ENCODE measurements at places on chromosomes 5 and 9.

DNA sequence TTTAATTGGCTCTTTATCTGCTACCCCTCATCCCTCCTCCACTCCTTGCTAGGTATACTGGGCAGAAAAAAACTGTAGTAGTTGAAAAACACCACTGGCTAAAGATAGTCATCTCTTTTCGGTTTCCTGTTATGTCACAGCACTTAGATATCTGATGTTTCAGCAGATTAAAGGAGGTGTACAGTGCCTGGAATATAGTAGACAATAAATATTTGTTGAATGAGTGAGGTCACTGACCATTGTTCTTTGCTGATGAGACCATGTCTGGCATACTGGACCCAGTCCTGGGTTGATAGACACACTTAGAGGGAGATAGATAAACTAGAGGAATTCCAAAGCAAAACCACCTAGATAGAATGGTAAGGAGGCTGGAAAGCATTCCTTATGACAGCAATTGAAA lies 3.2 kb downstream of the GRPEL2 start:
- no peak for DNase-seq

DNA sequence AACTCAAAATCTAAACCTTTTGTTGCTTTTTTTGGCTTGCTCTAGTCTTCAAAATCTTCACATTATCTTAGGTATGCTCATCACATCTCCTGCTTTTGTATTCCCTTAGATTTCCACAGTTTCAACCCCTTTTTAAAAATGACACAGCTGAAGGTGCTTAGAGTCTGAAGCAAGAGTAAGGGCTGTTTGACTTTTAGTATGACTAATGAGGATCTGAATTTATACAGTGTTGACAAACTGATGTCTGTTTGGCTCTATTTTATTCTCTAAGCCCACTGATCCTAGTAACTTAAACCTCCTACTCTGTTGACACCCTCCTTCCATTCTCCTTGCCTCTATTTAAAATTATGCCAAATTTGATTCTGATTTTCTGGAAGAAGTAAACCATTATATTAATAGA lies 200.1 kb downstream of the MCTP1 start:
- DNase-seq = no peak

DNA sequence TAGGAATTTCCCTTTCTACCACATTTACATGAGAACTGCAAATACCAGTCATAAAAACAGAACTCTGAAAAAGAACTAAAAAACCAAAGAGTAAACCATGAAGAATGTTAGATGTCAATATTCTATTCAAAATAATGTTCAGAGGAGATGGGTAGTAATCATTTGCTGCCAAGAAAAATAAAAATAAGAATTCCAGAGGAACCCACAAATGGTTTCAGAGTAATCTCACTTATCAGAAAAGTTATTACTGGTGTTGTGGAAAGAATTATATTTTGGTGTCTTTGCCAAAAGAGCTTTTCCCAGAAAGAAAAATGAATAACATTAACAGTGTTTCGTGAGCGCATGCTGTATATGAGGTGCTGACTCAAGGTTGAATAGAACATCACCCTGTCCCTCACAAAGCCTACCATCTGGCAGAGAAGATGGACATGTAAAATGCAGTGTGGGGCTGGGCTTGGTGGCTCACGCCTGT lies 35.6 kb downstream of the GPR21 start:
- no peak for DNase-seq

DNA sequence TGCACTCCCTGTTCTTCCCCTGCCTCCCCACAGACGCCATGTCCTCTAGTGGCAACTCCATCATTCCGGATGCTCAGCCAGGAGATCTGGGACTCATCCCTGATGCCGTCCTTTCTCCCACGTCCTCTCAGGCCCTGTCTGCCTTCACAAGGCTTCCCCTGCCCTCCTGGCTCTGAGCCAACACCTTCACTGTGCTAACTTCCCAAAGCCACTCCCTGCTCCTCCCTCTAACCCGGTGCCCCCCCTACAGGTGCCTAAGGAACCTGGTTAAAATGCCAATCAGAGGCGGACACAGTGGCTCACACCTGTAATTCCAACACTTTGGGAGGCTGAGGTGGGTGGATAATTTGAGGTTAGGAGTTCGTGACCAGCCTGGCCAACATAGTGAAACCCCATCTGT lies 67.6 kb downstream of the LMX1B start:
- no peak for DNase-seq

DNA sequence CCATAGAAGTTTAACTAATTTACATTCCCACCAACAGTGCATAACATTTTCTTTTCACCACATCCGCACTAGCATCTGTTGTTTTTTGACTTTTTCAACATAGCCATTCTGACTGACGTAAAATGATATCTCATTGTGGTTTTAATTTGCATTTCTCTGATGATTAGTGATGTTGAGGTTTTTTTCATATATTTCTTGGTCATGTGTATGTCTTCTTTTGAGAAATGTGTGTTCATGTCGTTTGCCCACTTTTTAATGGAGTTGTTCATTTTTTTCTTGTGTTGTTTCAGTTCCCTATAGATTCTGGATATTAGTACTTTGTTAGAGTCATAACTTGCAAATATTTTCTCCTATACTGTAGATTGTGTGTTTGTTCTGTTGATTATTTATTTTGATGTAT lies 163.4 kb downstream of the FER start:
- DNase-seq = no peak

DNA sequence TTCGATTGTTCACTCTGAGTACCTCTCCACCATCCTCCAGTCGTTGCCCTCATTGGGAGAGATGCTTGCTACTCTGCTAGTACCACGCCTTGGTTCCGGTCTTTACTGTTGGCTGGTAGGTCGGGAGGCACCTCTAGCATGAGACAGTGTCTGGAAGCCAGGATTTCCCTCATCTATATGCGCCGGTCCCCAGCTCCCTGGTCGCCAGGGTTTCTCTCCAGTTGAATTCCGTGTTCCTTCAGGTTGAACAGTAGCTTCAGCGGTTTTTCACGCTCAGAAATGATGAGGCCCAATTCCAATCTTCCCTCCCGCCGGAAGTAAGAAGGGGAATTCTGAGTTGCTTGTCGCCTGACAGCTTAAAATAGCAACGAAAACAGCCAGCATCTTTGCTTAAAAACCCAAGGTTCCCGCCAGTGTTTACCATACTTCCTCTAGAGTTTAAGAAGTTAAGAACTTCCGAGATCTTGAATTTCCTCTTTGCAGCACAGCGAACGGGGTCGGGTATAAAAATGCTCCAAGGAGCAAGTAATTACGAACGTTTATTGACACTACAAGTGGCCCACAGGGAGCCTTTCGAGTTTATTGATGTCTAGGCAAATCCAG lies 1.3 kb upstream of the ST8SIA4 start:
- peak; percentile 49 for DNase-seq

DNA sequence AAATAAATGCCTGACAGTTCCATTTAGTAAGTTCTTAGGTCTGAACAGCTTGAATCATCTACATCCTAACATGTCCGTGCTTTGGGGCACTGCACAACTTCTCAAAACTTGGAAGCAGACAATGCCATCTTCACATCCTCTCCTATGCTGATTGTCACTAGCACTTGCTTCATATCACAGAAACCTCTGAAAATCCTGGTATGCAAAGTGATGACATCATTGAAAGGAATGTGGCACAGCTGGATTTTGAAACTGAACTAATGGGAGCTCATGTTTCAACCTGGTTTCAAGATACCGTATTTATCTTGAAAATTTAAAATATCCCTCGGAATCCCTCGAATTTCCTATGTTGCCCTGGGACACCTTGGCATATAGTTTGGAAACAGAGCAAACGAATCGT lies 490.2 kb upstream of the DAP start:
- no peak for DNase-seq

DNA sequence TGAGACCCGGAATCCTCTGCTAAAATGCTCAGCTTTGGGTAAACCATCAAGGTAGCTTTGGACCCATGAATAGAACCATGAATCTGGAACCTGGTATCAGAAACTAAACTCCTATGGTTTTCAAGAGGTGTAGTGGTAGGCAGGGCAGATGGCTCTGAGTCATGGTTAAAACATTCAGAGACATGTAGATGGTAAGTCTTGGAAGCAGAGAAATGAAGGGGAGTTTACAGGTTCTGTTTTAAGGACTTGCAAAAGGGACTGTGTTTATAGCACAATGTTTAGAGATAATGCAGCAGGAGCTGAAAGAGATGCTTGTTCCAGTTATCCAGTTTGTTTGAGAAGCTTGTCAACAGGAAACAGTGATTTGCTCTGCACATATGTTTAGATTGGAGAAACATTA lies 36.0 kb upstream of the FBN2 start:
- no peak for DNase-seq

GRCh38 chr5:56414066-56414465 lies 180.9 kb upstream of the ANKRD55 start:
- no peak for DNase-seq

DNA sequence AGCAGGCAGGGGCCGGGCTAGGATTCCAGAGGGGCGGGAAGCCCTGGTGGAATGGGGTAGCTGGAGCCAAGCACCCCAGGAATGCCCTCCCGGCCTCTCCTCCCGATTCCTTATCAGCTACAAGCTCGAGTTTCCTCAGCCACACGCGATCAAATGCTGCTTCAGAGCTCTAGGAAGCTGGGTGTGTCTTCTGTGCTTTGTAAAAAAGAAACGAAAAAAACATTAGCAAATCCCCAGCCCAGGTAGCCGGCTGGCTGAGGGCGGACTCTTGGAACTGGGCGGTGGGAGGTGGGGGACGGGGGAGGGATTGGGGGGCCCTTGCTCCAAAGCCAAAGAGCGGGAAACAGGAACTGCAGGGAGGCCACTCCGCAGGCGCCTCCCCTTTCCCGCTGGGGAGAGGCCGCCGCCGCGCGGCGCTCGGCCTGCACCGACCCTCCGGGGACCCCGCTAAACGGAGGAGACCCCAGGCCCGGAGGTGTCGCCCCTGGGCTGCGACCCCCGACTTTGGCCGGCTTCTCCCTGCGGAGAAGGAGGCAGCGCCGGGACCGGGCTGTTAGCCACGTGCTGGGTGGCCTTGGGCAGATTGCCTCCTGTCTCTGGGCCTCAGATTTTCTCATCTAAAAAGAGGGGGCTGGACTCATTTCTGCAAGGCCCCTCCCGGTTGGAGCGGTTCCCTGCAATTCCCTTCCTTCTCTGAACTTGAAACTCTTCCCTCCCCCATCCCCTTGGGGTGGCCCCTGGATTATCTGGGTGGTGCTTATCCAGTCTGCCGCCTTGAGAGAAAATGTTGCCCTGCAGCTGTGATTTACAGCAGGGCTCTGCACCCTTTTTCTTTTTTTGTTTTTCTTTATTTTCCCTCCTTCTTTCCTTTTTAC lies 40.9 kb upstream of the FABP6 start:
- no peak for DNase-seq

- no peak for DNase-seq
These were observed 169.2 kb upstream of the GAS1 start for GRCh38 chr9:87116492-87116891.

- DNase-seq = no peak
These were observed at the start of gene ENTPD2 for GRCh38 chr9:137053944-137054931. ENTPD2 (minus strand) TSS chr9:137054061; CDS start chr9:137053997, 64 bp downstream.

DNA sequence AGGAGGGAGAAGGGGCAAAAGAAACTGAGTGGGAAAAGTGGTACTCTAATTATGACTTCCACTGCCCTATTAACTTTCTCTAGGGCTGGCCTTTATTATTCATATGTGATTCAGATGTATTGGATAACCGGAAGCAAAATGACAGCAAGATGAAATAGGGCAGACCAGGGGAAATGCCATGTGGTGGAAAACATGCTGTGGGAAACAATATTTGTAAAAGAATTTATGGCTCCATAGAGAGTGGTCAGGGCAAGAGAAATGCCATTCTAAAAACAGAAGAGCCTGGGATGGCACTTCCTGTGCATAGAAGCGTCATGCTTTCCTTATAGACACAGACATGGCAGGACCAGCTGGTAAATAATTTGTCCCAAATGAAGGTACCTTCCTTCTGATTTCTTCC lies 67.7 kb downstream of the MEGF10 start:
- no peak for DNase-seq

GRCh38 chr9:108552459-108553040 lies 303.2 kb downstream of the ACTL7B start:
- DNase-seq = no peak

All from stimulated activated CD4-positive, alpha-beta T cell treated with anti-CD3 and anti-CD28 coated beads, Interleukin-15, amount 100 ng/mL, for 48 hours (primary cell).